Stimulated activated CD8-positive, alpha-beta memory T cell treated with anti-CD3 and anti-CD28 coated beads, Interleukin-2, amount 100 ng/mL, for 1 hour (primary cell): ENCODE measurements at places on chromosomes 13 and 19.

- no peak for DNase-seq
Measured at GRCh38 chr13:46202188-46202795, 9.4 kb upstream of the LRRC63 start.

GRCh38 chr19:4014541-4015491, 7.3 kb downstream of the PIAS4 start:
- DNase-seq, result no peak

- no peak for DNase-seq
Measured at GRCh38 chr13:41995336-41995735, 34.4 kb upstream of the VWA8 start.

DNA sequence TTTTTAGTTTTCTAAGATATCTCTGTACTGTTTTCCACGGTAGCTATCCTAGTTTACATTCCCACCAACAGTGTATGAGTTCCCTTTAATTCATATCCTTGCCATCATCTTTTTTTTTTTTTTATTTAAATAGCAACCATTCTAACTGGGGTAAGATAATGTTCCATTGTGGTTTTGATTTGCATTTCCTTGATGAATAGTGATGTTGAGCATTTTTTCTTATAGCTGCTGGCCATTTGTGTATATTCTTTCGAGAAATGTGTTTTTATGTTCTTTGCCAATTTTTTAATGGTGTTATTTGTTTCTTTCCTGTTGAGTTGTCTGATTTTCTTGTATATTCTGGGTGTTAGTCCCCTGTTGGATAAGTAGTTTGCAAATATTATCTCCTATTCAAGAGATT, 454.8 kb downstream of the DACH1 start:
- no peak for DNase-seq

- DNase-seq, result no peak
Measured at GRCh38 chr13:40537146-40537895, 129.1 kb downstream of the FOXO1 start.

GRCh38 chr19:3036119-3036976, 7.3 kb upstream of the TLE2 start:
- DNase-seq, result peak; percentile 58

DNA sequence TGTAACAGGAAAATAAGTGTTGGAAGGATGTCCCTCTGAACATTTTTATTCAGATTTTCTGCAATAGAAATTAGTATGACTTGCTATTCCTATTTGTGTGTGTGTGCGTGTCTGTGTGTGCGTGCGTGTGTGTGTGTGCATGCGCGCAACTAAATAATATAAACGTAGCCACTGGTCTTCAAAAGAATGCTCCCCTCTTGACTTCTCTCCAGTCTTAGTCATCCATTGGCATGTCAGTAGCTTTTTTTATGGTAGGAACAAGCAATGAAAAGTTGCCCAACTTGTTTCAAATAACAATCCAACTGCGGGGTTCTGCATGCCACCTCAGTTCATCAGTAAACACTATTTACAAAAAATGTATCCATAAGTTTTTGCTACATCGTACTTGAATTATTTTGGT, 249.6 kb downstream of the GPC6 start:
- no peak for DNase-seq

GRCh38 chr19:4972509-4973230, 3.8 kb downstream of the KDM4B start:
- no peak for DNase-seq

GRCh38 chr19:8308891-8309291, 733 bp upstream of the CD320 start:
- DNase-seq, result no peak

DNA sequence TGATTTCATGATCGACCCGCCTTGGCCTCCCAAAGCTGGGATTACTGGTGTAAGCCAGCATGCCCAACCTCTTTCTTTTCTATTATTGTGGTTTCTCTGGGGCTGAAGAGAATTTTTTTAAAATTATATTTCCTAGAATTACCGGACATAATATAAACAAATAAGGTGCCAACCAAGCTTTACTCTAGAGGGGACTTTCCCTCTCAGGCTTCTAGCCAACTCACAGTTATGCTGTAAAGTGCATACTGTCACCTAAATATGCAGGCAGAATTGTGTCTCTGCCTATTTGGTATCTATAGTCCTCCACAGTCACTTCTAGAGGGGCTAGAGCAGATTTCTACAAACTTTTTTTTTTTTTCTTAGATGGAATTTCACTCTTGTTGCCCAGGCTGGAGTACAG, 41.6 kb upstream of the ZNF681 start:
- no peak for DNase-seq

DNA sequence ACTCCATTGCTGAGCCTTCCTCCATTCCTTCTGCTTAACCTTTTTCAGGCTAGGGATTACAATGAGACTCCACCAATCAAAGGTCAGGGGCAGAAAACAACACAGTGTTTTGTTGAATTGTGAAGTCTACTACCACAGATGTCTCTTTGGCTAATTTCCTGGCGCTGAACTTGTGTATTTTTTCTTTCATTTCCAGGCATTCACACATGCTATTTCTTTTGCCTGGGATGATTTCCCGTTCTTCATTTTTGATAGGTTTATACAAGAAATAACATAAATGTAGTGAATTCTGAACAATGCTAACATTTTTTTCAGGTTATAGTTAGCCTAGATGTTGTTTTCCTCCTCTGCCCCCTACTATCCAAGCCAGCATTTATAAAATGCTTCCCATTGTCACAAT, 64.3 kb downstream of the OLFM4 start:
- DNase-seq, result no peak

GRCh38 chr13:75762955-75763354, 126.8 kb downstream of the LMO7 start:
- DNase-seq, result no peak

DNA sequence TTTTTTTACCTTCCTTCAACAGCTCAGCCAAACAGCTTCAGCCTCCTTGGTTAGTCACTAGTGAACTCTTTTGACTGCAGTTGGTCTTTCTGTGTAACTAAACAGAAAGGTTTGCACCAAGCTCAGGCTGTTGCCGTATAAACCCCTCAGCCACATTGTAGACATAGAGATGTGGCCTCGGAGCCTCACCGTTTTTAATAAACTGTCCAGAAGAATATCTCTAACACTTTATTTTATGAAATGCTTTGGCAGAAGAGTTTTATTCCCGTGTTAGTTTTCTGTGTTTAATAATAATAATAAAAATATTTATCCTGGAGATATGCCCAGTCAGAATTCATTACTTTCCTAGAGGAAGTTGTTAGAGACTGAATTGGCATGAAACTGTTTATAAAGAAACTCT, 171.7 kb upstream of the MAB21L1 start:
- DNase-seq, result no peak

DNA sequence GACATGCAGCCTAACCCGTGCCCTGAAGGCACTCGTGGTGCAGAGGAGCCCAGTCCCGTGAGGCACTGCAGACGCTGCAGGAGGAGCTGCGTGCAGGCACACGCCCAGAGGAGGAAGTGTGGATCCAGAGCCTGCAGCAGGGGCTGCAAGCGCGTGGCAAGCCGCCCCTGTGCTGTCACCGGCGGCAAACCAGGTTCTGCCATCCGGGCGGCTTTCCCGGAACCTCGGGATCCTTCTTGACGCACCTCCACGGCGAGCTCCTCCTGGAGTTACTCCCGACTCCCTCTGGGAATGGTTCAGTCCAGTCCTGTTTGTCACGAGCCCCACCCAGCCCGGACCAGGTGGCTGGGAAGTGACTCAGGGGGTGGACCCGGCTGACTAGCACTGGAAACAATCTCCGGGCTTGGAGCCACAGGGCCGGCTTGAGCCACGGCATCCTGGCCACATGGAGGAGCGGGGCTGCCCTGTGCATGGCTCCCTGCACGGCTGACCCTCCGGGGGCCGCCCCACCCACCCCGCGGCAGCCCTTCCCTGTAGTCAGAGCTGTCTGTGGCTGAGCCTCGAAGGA, 10.2 kb downstream of the DPP9 start:
- DNase-seq, result no peak
